ENCODE measurements at places on chromosomes 5 and 9.

GRCh38 chr5:65825408-65826328, 100.7 kb upstream of the ERBIN start:
- DNase-seq: no peak

DNA sequence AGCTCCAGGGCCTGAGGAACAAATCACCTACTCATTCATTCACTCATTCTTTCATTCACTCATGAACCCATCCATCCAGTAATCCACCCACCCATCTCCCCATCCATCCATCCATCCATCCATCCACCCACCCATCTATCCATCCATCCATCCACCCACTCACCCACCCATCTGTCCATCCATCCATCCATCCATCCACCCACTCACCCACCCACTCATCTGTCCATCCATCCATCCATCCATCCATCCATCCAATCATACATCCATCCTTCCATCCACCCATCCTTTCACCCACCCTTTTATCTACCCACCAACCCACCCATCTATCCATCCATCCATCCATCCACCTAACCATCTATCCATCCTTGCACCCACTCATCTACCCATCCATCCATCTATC, 35.5 kb upstream of the SLC6A19 start:
- DNase-seq: no peak

- no peak for DNase-seq
These were observed 174.0 kb downstream of the MAN2A1 start for GRCh38 chr5:109863752-109864151.

DNA sequence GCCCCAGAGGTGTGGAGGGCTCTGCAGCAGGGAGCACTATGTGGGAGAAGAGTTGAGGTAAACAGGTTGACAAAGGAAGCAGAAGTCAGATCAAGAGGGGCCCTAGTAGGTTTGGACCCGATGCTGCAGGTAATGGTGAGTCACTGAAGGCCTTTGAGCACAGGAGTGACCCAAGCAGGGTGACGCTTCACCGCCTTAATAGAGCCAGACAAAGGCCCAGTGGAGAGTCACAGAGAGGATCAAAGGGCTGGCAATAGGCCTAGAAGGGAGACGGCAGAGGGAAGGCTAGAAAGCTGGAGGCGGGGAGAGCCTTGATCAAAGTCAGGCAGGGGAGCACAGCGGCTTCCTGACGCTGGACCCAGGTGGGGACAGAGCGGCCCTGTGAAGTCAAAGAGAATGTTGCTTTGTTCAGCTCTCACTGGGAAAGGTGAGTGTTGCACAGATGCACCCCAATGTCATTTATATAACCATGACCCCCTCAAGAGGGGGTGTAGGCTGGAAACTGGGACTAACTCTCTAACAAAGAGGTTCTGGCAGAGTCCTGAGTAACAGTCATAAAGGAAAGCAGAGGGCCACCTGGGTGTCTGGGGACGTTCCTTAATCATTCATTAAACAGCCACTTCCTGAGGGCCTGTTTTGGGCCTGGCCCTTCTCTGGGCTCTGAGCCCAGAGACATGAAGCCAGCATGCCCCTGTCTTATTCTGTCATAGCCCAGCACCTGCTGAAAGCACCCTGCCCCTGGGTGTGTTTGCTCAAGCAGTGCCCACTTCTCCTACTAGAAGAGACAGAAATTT, 9.8 kb upstream of the CPLX2 start:
- no peak for DNase-seq

GRCh38 chr9:88358723-88359122, 29.5 kb upstream of the SPIN1 start:
- DNase-seq: no peak

GRCh38 chr9:131690941-131691573, 48.8 kb downstream of the RAPGEF1 start:
- no peak for DNase-seq

DNA sequence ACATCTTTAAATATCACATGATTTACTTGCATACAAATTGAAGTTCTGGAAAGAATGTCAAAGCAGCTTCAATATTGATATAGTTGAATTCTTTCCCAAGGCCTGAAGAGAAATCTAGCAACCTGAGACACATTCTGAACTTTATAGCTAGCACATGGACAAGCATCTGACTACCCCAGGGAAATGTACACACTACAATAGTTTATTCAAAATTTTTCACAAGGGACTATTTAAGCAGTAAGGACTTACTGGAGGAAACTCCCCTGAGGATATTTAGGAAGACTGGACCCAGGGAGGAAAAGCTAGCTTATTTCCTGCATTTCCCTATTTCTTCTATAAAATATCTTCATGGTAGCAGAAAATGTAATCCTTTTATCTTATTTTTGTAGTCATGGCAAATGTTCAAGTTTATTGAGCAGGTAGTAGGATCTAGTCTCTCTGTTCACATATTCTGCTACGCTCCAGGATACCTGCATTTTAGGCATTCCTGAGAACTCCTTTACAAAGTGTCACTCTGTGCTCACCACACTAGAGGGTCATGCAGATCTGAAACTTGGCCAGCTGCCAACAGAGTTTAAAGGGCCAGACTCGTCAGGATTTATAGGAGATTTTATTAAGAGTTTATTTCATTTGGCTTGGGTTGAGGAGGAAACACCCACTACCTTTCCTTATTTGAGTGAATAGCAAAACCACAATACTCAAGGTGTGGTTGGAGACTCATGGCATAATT, 348.4 kb upstream of the FTMT start:
- no peak for DNase-seq

- no peak for DNase-seq
These were observed 66.4 kb upstream of the COL15A1 start for GRCh38 chr9:98877311-98877710.

DNA sequence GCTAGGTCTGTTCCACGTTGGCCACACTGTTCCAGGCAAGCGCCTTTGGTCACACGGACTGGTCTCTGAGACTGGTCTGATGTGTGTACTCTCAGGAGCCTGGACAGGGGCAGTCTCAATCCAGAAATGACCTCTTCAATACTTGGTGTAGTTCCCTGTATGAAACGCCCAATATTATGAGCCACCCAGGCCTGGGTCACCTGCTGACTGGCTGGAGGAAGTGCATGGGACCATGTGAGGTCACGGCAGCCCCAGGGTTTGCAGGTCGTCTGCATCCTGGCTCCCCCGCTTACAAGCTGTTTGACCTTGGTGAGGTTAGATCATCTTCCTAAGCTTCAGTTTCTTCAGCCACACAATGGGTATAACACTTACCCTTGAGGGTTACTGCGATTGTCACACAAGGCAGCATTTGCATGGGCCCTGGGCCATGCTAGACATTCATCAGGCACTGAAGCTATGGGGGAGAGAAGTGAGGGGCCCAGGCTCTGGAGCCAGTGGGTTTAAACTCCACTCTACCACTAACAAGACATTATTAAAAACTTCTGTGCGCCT, 5.2 kb upstream of the GRHPR start:
- no peak for DNase-seq

DNA sequence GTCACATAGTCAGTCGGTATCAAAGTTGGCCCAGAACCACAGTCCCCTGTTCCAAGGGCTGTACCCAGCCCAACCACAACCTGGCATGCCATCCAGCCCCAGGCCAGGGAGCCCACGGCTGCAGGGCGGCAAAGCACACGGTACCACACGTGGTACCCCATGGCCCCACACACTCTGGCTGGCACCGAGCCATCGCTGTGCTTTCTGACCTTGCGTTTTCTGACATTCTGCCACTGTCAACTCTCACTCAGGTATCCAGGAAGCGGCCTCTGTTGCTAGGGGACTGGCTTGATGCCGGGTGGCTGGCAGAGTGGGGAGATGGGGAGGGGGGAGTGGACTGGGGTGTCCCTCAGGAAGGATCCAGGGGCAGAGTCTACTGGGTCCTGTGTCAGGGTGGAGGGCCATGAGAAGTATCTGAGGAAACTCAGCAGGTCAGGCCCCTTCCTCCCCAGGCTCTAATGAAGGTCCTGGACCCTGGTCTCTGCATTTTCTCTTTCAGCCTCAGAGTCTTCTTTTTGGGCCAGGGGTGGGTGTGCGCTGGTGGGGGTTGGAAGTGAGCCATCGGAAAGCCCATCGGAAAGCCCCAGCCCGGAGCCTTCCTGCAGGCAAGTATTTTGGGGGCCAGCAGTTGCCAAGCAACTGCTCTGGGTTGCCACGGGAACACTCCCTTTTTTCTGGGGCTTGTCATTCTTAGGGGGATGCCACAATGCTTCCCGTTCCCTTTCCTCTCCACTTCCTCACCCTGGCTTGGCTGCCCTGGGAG, 21.0 kb upstream of the RALGDS start:
- no peak for DNase-seq

GRCh38 chr9:123234853-123235252, 33.5 kb downstream of the STRBP start:
- DNase-seq: no peak

GRCh38 chr5:172648013-172648381, 6.9 kb downstream of the NEURL1B start:
- no peak for DNase-seq

DNA sequence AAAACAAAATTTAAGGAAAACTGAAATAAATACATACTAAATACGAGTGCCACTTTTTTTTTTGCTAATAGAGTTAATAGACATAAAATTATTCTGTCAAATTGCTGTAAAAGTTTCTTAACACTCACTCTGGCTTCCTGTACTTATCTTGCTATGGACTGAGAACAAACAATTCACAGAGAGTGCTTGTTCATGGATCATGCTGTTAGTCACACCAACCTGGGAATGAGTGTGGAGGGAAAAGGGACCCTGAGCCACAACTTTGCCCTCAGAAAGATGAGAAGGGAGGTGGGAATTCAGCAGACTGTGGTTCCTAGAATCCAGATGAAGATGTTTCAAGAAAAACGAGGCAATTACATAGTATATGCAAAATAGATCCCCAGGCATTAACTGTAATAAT, 246.9 kb downstream of the FBXL7 start:
- DNase-seq: no peak

GRCh38 chr5:28117691-28118090, 1079.3 kb upstream of the CDH9 start:
- DNase-seq: no peak

- no peak for DNase-seq
These were observed 499 bp upstream of the FCHSD1 start for GRCh38 chr5:141651728-141652105.

DNA sequence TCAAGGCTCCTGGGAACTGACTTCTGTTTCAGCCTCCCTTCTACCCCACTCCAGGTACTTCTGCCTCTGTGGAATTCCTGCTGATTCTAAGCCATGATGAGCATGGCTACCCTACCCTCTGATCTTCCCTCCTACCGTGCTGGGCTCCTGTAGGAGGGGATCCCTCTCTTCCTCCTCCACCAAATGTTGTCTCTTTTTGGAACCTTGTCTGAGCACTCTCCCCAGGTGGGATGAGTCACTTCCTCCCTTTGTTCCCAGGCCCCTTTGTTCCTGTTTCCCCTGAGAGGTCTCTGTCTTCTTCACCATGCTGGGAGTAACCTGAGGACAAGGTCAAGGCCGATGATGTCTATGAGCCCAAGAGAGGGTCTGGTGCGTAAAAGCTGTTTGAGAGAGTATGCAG, 213.2 kb downstream of the GABBR2 start:
- no peak for DNase-seq

DNA sequence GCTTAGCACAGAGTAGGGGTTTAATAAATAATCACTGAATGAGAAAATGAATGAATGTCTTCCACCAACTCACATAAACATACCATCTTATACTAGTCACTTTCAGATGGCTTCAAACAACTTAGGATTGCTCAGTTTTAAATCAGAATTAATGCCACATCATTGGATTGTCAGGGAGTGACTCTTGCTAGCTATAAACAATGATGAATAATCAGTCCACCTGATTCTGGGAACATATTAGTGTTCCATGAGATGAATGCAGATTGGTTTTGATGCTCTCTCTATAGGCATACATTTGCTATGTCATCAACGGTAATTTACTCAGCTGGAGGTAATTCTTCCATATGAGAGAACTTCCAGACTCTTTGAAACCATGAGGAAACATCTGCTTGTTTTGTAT, 97.4 kb downstream of the CDH9 start:
- no peak for DNase-seq

DNA sequence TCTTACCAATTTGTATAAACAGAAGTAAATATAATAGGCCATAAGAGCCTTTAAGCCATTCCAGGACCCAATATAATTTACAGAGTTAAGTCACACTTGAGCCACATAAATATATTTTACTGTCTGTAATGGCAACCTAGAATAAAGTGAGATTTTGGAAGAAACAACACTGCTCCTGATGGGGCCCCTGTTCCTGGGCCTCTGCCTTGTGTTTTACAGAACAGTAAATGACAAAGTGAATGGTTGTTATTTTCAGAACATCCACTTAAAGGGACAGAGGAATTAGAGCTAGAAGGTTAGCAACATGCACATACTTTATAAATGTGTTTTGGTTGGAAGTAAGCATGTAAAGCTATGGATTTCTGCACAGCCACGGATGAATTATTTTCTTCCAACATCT, 3.6 kb downstream of the PTGER4 start:
- DNase-seq: no peak

Data from T1000 (cell line).